Heart right ventricle (tissue), 16 donors: ENCODE measurements at places on chromosomes 3 and 15. TPM values are rescaled to one million over a fixed set of nuclear protein-coding genes. Genes with fewer than 3 reads are reported as not detected.

GRCh38 chr3:114745322-114746240, 401.5 kb downstream of the ZBTB20 start:
- DNase-seq, result no peak

DNA sequence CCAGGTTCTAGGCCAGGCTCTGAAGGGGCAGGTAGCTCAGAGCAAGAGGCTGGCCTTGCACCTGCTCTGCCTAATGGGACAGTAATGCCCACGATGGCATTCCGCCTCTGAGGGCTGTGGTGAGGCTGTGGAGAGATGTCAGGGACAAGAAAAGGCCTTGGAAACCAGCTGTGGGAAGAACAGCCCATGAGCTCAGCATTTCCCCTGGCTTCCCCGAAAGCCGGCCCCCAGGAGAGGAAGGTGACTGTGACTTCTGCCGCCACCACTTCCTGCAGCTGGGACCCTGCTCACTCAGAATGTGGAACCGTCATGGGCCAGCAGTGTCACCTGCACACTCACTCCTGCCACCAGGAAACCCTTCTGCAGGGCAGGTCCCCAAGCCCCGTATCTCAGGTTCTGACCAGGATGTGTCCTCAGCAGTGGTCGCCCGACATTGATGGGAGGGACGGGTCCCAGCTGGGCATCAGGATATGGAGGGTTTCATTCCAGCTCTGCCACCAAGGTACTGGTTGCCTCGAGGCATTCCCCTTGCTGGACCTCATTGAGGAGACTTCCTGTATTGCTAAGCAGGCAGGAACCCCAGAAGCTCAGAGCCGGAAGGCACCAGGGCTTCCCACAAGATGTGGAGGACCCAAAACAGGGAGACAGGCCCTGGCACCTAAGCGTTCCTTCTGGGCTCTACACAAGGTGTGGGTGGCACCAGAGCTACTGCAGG, 30.7 kb downstream of the SEMA7A start:
- DNase-seq, result no peak

GRCh38 chr3:144754076-144754783, 782.6 kb downstream of the DIPK2A start:
- no peak for DNase-seq

DNA sequence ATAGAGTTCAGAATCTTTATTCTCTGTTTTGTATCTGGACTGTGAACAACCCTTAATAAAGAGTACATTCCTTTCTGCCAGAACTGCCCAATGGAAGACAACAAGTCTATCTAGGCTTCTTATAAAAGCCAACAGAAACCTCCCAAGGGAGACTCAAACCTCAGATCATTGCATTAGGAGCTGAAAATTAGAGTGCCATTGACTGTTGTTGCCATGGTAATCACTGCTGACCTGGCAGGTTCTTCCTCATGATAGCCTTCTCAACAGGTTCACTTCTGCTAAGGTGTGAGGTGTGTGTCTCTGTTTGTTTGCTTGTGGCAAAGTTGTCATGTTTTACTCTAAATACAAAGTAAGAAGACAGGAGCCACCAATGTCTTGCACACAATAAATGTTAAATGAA, 79.2 kb downstream of the TMEM108 start:
- DNase-seq, result no peak

- no peak for DNase-seq
Observed at GRCh38 chr3:147705651-147706051, 296.5 kb downstream of the ZIC1 start.

- DNase-seq, result no peak
Observed at GRCh38 chr3:42300013-42300412, 34.0 kb upstream of the CCK start.

DNA sequence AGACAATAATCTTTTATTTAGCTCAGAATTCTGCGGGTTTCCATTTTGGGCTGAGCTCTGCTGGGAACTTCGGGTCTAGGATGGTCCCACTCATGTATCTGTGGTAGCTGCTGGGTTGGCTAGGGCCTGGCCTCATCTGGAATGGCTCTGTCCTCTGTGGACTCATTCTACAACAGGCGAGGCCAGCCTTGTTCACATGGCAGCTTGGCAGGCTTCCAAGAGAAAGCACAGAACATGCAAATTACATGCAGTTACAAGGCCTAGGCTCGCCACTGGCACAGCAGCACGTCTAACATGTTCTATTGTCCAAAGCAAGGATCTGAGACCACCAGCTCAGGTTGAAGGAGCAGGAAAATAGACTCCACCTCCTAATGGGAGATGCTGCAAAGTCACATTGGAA, 431.4 kb downstream of the PDCD6IP start:
- no peak for DNase-seq

GRCh38 chr3:174329321-174329720, 529.8 kb upstream of the NAALADL2 start:
- DNase-seq, result no peak

- no peak for DNase-seq
Observed at GRCh38 chr3:190645932-190646460, 132.1 kb downstream of the IL1RAP start.

DNA sequence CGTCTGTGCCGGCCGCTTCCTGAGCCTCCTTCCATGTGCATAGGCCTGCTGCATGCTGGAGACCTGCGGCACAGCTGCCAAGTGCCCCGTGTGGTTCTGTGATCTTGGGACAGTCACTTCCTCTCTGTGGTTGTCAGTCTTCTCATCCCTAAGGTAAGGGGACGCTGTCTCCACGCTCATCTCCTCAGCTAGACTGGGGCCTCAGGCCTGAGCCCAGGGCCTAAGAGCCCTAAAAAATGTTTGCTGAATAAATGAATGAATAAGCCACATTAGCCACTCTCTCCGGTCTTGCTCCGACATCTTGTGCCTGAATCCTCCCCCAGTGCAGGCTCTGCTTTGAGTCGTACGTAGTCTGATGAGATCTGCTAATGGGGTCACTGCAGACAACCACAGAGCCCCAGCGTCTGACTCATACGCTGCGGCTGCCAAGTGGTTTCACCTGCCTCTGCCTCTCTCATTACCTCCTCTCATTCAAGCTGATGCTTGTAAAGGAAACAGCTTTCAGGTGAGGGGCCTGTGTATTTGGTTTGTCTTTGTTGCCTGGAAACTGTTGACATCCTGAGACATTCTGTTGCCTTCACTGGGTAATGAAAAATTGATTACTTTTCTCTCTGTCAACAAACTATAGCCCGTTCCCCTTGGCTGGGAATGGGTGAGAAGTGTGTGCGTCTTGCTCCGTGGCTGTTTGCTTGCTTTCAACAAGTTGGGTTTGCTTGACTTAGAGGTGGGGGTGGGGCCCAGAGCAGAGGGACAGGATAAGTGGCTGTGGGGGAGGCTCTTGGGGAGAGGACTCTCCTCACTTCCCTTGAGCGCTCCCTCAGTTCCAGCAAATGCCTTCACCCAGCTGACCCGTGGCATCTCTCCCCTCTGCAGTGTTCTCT, 15.9 kb downstream of the RPLP1 start:
- no peak for DNase-seq

- no peak for DNase-seq
Observed at GRCh38 chr3:197365586-197365985, 67.2 kb upstream of the DLG1 start.

The SLC9C1 gene
- 0.10 TPM for polyA plus RNA-seq

The TMEM40 gene
- 0.71 TPM for polyA plus RNA-seq

The MFN1 gene
- polyA plus RNA-seq, result 15.0 TPM

The KNL1 gene
- 0.22 TPM for polyA plus RNA-seq

The MYRIP gene
- 0.52 TPM for polyA plus RNA-seq
